IMR-90 (cell line): ENCODE measurements at places on chromosomes 11 and 22. TPM values are rescaled to one million over a fixed set of nuclear protein-coding genes. Genes with fewer than 3 reads are reported as not detected.
A peak's percentile ranks its signal among the peaks of the same experiment; 100 is the strongest.

The KRTAP5-7 gene
- not detected in 2 replicates for total RNA-seq

The MTMR3 gene
- total RNA-seq = 26.1 and 29.4 TPM in 2 replicates

DNA sequence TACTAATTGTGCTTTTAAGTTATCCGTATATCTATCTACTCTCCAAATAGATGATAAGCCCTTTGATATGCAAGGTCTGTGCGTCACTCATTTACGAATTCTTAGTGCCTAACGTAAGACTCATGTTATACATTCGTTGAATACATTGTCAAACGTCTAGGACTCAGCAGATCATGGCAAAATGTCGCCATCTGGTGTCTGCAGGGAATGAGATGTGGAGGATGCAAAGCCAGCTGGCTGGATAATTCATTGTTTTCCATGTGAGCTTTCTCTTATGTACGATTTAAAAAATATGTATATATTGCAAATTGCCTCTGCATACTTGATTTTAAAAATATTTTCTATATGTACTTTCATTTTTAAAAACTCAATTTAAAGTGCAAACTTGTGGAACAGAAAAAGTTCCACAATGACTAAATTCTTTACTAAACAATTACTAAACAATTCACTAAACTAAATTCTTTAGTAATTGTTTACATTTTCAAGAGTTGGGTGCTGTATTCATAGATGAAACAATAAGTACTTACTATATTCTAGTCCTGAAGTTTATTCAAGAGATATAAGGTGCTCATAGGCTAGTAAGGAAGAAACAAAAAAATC lies 33.8 kb downstream of the ZNF202 start:
- no peaks in the 10 kb centered on the region for H3K4me1 ChIP-seq
- no peak overlapping the region for H3K4me3 ChIP-seq
- H3K27ac ChIP-seq = no peak overlapping the region
- H3K27me3 ChIP-seq = peaks cover 18% of the 10 kb centered on the region
- DNase-seq = peak; percentile 77

DNA sequence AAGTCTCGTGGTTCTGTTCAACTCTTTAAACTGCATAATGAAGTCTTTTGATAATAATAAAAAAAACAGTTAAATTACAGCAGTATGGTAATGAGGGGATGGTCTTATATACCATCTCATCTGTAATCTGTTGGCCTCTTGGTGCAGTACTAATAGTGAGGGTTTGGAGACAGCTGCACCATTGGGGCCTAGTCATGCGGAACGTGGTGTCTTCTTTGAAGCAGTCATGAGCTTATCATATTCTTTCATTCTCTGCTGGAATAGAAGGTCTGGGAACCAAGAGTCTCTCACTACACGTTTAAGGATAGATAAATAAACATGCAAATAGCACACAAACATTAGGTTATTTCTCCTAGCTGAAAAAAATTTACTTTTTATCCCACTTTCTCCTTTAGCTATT lies 40.9 kb upstream of the OR9Q1 start:
- H3K4me1 ChIP-seq = peaks cover 2% of the 10 kb centered on the region; the same call in 1 of the 2 replicates
- DNase-seq = no peak
- H3K36me3 ChIP-seq = no peaks in the 10 kb centered on the region
- no peak overlapping the region for H3K4me3 ChIP-seq

The ARFIP2 gene
- 76.7 and 84.4 TPM in 2 replicates for total RNA-seq
